EH (cell line): ENCODE measurements at places on chromosomes 6 and 20.
A peak's percentile ranks its signal among the peaks of the same experiment; 100 is the strongest.

DNA sequence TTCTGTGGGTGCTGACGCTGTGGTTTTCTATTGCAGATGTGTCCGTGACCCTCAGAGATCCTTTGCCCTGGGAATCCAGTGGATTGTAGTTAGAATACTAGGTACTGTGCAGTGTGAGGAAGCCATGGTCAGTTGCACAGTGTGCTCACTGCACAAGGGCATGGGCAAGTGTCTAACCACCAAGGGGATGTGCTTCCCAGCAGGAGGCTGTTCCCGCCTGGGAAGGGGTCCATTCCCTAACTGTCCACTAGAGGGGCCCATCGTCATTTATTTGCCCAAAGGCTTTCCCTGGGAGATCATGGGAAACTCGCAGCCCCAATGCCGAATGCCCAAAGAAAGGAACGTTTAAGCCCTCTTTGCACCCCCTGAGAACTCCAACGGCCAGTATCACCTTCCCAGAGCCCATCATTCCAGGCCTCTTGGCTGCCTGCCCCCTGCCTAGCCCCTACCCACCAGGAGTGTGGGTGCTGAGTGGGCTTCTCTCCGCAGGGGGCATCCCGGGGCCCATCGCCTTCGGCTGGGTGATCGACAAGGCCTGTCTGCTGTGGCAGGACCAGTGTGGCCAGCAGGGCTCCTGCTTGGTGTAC lies 26.2 kb downstream of the SLCO4A1 start:
- DNase-seq, result peak; percentile 81

- no peak for DNase-seq
These were observed 88.9 kb upstream of the ATXN1 start for GRCh38 chr6:16849988-16850680.

DNA sequence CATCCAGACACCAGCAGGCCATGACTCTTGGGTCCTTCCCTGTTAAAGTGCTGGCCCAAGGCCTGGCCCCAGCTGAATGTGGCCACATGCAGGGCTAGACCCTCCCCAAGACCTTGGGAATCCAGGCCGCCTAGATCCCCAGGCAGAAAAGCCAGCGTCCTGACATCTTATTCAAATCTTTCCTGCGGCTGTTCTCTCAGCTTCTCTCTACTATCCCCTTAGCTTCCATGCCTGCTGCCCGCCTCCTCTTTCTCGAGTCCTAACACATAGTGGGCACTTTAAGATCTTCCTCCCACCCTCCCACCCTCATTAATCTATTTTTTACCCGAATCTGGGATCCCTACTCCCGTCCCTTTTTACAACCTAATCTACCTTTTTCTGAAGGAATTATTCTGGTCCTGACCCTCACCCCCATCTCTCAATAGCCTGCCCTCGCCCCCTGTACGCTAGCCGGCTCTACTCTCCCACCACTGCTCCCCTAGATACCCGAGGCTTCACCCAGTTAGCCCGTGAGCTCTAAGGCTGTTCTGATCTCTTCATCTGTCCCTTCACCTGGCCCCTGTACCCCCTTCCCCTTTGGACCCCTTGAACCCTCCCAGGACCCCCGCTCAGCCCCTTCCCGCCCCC lies at the start of gene CCHCR1:
Gene CCHCR1, minus strand, starts transcription at position 290 of the 627 bp plus-strand sequence. Its CDS starts 202 bp downstream, at position 88.
- no peak for DNase-seq

DNA sequence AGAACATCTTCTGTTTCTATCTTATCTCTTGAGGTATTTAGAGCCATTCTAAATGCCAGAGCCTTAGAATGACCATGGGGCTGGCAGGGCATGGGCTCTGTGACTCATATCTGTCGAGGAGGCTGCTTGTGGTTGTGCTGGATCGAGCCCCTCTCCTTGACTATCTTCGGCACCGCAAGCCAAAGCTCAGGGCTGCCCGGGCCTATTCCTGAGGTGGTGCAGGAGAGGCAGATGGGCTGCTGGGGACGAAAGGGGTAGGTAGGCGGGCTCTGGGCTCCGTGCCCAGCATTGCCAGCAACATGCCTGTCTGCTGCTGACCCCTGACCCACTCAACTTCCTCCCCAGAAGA lies 89.9 kb downstream of the NOL4L start:
- no peak for DNase-seq

DNA sequence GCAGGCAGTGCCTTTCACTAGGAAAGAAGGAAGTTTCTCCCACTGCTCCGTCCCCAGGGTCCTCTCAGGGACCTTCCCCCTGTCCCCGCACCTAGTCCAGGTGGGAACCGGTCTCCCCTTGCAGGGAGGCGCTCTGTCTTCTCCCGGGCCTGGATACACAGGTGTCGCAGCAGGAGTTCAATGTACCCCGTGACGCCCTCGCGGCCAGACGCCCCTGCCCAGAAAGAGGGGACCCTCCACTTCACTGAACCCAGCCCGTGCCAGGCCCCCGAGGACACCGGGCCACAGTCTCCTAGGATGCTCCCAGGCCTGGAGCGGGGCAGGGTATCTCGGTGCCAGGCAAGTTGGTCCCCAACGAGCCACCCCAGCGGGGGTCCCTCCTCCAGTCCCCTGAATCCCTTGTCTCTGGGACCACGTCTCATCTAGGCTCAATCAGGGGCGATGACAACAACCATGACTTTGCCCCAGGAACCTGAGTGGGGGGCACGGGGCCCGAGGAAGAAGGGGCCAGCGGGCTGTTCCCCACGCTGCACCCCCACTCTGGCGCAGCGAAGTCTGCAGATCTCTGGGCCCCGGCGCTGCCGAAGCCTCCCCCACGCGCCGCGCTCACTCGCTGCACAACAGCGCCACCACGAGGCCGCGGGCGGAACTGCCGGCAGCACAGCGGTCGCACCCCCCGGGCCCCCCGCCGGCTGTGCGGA lies 103.0 kb downstream of the EDN3 start:
- peak; percentile 9 for DNase-seq

- DNase-seq, result no peak
These were observed 29.9 kb downstream of the NFATC2 start for GRCh38 chr20:51512645-51513044.

- no peak for DNase-seq
These were observed 1.7 kb downstream of the RSPO3 start for GRCh38 chr6:127120023-127120786.

- peak; percentile 76 for DNase-seq
These were observed 23.7 kb downstream of the ZNF311 start for GRCh38 chr6:28981431-28981832.

DNA sequence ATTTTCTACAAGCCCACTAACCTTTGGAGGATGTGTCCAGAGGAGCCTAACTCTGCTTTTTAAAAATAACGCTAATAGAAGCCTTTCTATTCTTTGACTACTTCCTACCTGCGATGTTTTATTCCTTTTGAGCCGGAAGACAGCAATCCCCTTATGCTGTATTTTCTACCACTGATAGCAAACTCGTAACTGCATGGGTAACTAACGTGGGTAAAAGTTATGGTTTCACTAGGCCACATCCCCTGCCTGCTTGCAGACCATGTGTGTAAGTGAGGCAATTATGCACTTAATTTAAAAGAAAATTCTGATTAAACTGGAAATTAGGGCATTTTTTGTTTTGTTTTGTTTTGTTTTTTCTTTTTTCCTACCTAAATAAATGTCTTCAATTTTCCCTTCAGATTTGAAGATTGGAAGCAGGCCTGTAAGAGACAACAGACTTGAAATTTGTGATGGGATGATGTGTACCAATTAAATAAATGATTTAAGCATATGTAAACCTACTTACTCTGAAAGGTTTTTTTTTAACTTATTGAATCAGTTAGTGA lies 931 bp downstream of the UFL1 start:
- DNase-seq, result peak; percentile 34

DNA sequence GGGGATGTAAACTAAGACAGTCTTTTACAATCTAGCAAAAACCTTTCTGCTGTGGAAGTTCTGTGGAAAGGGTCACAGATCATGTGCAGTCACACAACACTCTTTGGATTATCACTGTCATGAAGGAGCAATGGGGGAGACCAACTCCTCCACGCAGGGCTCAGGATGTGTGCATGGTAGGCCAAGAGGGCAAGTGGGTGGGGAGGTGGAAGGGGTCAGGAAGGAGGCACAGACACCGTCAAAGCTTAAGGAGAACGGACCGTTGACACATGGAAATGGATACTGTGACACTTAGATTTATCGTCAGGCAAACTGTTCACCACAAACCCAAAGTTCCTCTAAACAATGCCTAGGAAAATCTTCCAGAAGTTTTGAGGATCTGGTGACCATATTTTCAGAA lies 215.8 kb downstream of the PAX1 start:
- no peak for DNase-seq

GRCh38 chr6:143843677-143843999 lies 500 bp downstream of the LTV1 start:
- no peak for DNase-seq

- DNase-seq, result no peak
These were observed 11.0 kb downstream of the FRS3 start for GRCh38 chr6:41768545-41769308.

- peak; percentile 56 for DNase-seq
These were observed 96.2 kb upstream of the MAP7 start for GRCh38 chr6:136646377-136646776.

DNA sequence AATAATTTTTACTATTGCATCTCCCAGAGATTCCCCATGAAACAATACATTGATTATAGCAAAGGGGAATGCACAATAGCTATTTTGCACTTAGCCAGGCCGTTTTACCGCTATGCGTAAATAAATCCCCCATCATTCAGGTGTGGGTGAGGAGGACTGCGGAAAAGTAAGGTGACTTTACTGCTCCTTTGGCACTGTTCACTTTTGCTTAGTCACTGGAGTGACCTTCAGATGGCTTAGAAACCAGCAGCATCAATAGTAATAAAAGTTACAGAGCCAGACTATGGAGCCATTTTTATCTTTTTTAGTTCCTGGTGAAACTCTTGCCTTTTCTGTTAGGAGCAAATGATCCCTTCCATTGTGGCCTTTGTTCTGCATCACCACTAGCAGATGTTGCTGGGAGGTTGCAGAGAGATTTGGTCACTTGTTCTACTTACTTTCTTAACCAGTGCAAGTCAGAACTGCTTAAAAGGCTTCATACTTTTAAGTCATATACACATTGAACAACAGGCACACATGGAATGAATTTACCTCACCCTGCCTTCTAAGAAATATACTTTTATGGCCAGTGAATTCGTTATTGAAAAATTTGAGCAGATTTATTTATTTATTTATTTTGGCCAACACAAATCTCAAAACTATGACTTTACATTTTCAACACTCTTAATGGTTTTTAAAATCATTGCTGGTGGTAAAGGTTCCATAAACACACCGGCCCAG lies 12.1 kb upstream of the BTBD3 start:
- DNase-seq, result peak; percentile 26

DNA sequence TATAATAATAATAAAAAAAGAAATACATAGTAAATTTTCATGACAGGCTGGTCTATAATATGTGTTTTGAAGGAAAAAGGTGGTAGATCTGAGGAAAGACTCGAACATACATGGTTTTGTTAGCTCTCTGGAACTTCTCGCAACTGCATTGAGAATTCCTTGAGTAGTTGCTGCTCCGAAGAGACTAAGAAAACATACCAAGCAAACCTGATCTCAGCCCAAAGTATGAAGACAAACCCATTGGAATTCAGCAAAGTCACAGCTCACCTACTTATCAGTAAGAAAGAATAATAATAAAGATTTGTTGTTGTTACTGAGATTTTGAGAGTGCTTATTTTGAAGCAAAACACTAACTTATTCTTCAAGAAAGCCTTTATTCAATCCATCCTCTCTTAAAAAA lies 1107.1 kb upstream of the EYS start:
- no peak for DNase-seq
